GM03348 (cell line): ENCODE measurements at places on chromosomes 4 and X.

GRCh38 chr4:88965053-88965452, 91.9 kb downstream of the FAM13A start:
- DNase-seq: no peak

DNA sequence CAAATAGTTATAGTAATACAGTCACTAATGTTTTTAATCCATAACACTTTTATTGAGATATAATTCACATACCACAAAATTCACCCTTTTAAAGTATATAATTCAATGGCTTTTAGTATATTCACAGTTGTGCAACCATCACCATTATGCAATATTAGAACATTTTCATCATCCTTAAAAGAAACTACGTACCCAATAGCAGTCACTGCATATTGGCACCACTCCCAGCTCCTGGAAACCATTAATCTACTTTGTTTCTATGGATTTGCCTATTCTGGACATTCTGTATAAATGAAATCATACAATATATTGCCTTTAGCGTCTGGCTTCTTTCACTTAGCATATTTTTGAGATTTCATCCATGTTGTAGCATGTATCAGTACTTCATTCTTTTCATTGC, 99.3 kb downstream of the AMMECR1 start:
- no peak for DNase-seq

DNA sequence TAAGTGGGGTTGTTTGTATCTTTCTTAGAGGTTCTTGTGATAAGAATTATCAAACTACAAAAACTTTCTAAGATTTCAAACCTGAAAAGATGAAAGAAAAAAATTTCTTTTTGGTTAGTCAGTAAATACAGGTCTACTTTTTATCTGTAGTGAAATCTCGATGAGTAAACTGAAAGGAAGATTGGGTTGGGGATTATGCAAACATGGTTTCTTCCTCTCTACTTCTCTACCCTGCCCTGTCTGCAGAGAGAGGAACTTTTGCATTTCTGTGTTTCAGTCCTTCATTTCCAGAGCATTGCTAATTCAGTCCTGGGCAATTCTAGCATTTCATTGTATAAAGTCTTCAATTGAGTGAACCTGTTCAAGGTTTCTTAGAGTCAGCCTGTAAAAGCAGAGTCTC, 51.6 kb upstream of the IL2 start:
- no peak for DNase-seq

GRCh38 chr4:174248407-174248806, 35.1 kb downstream of the FBXO8 start:
- no peak for DNase-seq

GRCh38 chrX:109830157-109830703, 97.2 kb upstream of the ACSL4 start:
- no peak for DNase-seq

GRCh38 chr4:163505374-163505773, 10.9 kb downstream of the TMA16 start:
- no peak for DNase-seq

DNA sequence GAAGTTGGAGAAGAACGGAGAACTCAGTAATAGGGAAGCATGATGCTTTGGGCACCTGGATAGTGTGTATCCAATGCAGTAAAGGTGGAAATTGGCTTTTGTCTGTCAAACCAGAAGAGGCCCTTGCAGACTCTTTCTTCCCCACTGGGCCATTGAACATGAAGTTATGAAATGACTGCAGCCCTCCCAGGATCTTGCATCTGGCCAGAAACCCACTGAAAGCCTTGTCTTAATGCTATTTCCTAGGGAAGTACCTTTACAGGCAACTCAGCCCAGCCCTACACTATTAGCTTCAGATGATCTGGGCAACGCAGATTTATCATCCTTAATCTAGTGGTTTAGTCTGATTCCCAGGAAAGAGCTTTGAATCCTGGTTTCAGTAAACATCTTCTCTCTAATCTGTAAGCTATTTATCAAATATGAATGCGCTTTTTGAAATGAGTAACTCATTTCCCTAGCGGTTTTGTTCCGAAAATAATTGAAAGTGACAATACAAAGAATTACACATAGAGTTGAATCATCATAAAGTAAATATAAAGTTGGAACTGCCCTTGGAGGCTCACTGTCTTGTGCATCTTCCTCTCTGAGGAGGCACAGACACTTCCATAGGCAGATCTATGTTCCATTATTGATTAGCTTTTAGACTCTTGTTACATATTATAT, 464.1 kb downstream of the IDS start:
- DNase-seq: no peak

DNA sequence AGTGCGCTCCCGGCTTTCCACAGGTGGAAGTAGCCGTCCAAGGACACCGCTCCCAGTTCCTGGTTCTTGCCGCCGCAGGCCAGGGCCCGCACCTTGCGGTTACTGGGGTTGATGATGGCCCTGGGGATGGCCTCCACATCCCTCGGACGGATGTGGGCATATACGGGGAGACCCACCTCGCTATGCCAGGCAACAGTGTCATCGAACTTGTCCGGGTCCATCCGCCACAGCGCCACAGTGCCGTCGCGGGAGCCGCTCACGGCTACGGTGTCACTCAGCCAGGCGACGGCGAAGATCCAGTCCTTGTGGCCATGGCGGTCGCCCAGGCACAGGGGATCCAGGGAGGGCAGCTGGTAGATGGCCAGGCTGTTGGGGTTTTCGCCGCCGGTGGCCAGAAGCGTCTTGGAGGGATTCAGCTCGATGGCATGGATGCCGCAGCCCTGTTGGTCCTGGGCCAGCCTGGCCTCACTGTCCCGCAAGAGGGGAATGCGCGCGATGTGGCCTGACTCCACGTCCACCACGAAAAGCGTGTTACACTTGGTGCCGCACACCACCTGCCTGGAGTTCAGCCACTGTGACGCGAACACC, 795 bp downstream of the DCAF12L1 start:
- no peak for DNase-seq

DNA sequence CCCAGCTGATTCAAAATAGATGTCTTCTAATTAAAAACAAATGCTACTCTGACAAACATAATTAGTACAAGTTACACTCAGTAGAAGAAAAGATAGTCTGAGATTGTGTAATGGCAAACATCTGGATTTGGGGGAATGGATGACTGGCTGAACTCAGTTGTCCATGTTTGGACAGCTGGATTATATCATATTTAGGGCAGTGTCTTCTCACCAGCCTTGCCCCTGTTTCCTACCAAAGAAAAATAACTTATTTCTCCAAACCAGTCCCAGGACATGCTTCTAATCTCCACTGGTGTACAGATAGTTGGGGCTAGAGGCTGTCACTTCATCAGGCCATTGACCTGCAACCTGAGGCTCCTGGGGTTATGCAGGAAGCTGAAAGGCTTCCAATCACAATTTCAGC, 237.3 kb downstream of the USP46 start:
- peak; percentile 21 for DNase-seq

DNA sequence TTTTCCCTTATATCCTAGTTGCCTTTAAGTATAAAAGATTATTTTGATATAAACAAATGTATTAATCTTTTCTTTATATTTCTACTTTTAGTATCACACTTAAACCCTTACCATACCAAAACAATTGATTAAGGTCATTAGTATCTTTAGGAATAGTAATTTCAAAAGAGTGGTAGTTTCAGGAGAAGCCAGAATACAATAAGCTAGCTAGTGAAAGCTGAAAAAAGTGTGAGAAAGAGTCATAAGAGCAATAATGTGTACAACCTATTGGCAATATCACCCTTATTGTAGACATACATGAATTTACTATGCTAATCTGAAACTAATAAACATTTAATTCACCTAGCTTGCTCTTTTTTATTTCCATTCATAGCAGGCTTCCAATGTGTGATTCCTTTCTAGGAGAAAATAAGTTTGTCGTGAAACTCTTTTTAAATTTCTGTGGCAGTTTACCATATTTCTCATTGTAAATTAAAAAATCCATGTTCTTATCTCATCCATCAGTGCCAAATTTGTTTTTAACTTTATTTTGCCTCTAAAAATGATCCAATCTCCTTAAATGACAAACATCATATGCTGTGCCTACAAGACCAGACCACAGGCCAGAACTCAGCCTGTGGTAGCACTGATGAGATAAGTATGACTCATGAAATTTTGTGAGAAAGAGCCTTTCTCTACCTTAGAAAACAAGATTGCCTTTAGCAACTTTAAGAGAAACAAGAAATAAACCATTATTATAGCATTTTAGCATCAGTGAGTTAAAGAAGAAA, 8.1 kb downstream of the NEK1 start:
- DNase-seq: peak; percentile 71

DNA sequence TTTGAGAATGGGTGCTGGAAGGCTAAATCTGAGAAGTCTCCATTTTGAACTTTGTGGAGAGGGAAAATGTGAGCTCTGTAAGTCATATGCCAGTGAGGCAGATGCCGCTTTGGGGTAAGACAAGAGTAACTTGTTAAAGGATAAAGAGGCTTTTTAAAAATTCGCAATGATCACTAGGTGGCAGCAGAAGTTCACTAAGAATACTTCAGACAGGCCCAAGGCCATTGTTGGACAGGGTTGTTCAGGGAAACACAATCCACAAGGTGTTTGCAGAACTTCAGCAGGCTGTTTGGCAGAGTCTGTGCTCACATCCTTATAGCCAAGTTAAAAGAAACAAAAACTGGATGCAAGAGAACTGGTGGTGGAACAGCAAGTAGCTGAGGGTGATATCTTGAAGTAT, 13.7 kb upstream of the PIGA start:
- peak; percentile 30 for DNase-seq

DNA sequence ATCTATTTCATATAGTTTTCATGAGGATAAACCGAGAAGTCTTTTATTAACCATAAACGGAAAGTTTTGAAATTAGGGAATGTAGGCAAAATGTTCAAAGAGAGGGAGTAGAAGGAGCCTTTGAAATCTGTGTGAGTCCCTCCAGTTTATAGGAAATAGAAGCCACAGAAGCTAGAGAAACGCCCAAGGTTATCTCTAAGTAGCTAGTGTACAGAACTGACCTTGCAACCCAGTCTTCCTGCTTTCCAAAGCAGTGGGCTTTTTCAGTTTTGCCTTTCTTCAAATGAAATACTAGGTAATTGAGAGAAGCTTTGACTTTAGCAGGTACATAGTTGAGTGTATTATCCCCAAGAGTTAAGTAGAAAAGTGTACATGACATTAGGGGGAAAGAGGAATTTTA, 39.4 kb downstream of the STIM2 start:
- DNase-seq: no peak

DNA sequence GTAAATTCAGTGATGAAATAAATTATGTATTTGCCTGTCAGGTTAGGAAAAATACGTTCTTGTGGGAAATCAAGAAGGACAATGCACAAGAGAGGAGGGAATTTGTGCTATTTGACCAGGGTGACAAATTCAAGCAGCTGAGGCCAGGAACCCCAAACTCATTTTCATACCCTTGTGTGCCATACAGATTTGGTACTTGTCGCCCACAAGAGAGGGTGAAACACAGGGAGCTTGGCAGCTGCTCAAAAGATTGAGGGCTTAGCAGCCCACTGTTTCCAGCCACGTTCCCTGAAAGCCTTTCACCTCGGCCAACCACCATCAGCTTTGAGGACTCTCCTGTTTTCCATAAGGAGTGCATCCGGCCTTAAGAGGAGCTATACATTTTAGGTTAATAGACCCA, 111.2 kb downstream of the COL25A1 start:
- DNase-seq: no peak

- DNase-seq: no peak
These were observed 88.8 kb downstream of the FMR1NB start for GRCh38 chrX:148069759-148070503.

DNA sequence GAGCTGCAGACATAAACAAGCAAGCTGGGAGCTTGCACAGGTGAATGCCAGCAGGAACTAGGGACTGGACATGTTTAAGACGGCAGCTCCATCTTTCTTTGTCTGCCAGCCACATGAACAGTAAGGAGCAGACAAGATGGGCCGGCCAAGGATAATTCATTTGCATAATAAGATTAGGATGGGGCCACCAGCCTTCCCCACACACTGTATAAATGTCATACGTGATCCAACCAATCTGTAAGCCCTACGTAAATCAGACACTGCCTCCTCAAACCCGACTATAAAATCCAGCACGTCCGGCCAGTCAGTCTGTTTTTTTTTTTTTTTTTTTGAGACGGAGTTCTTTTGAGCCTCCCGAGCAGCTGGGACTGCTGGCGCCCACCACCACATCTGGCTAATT, 75.6 kb upstream of the BOD1L1 start:
- no peak for DNase-seq

DNA sequence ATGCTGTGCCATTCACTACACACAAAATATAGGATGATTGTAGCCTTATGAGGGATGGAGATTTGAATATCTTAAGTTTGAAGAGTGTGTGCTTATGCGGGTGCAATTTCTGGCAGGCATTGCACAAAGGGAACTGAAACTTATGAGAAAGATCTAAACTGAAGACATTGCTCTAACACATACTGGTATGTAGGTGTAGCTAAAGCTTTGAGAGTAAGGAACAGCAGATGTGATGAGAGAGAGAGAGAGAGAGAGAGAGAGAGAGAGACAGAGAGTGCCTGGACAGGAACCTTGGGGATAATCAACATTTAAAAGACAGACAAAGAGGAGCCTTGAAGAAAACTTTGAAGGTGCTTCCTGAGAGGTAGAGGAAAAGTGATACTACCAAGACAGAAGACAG, 379.7 kb downstream of the SPRY1 start:
- no peak for DNase-seq

GRCh38 chr4:71232056-71232430, 106.8 kb upstream of the SLC4A4 start:
- peak; percentile 29 for DNase-seq

DNA sequence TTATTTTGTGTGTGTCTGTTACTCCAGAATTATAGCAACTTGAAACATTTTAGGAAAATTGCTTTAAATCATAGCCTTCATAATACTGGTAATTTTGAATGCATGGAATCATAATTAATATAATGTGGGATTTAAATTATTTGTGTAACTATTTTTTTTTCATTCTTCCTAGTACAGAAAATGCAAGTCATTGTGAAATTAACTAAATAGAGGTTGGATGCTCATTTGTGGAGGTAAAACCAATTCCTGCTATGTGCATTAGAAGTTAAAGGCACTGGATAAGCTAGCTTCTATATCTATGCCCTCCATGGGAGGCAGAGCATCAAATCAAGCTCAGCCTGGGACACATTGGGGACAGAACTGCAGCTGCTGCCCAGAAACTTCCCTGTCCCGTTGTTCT, 1048.5 kb upstream of the PABPC4L start:
- DNase-seq: no peak

- no peak for DNase-seq
These were observed 36.1 kb downstream of the HDAC8 start for GRCh38 chrX:72536542-72536941.

- no peak for DNase-seq
These were observed 100.8 kb downstream of the ANXA3 start for GRCh38 chr4:78652282-78652876.

GRCh38 chrX:45852884-45853283, 652.2 kb upstream of the DIPK2B start:
- peak; percentile 31 for DNase-seq

GRCh38 chrX:127085939-127086338, 266.4 kb downstream of the PRR32 start:
- no peak for DNase-seq
